ENCODE measurements at places on chromosomes 6 and 20.
A peak's percentile ranks its signal among the peaks of the same experiment; 100 is the strongest.

DNA sequence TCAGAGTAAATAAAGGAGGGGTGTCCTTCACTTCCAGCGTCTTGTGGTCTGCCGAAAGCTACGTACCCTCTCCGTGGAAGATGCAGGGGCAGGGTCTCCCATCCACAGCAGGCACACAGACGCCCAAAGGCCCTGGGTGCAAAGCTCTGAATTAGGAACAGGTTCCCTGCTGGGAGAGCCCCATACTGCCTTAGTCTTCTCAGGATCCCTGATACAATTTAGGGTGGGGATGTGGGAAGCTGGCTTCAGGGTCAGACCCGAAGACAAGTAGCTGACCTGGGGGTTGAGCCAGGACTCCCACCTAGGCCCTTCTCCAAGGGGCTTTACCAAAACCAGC is 74.1 kb downstream of the TTLL2 start:
- no peak for DNase-seq

- no peak for DNase-seq
These were observed 624.1 kb downstream of the CD109 start for GRCh38 chr6:74320074-74320473.

DNA sequence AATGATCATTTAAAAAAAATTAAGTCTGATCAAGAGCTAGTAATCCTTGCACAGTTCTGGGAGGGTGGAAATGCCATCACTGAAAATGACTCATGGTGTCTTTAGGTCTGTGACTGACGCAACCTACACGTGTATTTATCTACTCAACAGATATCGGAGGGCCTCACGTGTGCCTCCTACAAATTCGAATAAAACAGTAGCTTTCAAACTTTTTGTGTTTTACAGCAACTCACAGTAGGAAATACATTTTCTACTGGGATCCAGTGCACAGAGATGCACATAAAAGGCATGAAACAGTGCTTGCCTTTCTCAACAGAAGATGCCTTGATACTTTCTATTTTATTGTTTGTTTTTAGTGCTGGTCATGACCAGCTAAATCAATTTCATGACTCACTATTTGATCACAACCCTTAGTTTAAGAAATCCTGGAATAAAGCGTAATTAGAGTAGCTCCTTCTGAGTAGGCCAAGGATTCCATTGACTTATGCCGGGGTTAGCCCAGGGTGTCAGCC is 210.0 kb upstream of the SNX9 start:
- no peak for DNase-seq

GRCh38 chr20:50580016-50580747 is 70.0 kb downstream of the PTPN1 start:
- peak; percentile 57 for DNase-seq

DNA sequence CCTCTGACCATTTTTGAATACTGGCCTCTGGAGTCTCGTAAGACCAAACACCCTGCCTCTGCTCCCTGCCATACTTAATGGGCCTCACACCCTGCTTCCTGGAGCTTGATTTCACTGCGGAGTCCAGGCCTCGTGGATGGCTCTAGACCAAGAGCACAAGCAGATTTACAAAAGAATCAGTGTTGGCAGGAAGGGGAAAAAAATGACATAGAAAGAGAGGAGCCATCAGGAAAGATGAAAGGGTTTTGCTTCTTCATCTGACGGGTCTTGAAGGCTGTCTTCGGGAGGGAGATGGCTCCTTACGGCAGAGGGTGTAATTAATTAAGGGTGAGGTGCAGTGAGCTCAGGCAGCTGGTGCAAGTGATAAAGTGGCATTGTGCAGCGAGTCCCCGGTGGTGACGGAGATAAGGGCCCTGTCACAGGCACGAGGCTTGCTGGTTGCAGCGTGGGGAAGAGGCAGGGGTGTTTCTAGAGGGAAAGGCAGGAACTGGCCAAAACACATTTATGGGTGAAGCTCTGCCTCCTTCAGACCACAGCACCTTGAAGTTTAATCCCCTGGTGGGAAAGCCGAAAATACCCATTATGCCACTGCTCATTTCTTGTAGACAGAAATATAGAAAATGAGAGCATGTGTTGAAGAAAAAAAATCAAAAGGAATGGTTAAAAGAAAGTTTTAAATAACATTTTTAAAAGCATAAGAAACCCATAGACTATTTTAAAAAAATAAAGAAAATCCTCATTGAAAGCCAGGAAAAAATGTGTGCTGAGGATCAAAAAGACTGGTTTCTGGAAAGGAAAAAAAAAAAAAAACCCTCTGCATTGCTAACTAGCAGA is 128.6 kb upstream of the LRFN2 start:
- DNase-seq: no peak

- DNase-seq: peak; percentile 94
These were observed 43.7 kb upstream of the MAP7 start for GRCh38 chr6:136593748-136594490.

GRCh38 chr6:167495506-167496401 is 170.9 kb downstream of the TTLL2 start:
- no peak for DNase-seq

DNA sequence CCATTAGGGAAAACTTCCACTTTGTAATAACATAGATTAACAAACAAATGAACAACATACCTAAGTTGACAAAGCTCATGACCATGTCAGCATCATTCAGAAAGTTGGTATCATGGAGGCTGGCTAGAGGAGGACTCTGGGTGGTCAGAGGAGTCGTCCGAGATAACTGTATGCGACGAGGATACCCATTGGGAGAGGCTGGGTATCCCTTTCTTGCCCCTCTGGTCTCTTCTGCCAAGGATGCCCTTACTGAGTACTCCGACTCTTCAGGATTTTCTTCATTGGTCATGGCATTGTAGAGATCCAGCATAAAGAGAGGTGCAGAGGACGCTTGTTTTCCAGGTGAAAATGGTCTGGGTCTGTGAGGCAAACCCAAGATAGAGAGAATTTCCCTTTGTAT is 1.1 kb downstream of the BMP5 start:
- no peak for DNase-seq

GRCh38 chr20:38196076-38196475 is 31.0 kb upstream of the TGM2 start:
- DNase-seq: no peak

- no peak for DNase-seq
These were observed 15.3 kb downstream of the TJAP1 start for GRCh38 chr6:43492673-43493072.

GRCh38 chr6:138567052-138567451 is 67.8 kb upstream of the NHSL1 start:
- DNase-seq: no peak

- DNase-seq: peak; percentile 52
These were observed 29.1 kb downstream of the TXLNB start for GRCh38 chr6:139262519-139263300.

DNA sequence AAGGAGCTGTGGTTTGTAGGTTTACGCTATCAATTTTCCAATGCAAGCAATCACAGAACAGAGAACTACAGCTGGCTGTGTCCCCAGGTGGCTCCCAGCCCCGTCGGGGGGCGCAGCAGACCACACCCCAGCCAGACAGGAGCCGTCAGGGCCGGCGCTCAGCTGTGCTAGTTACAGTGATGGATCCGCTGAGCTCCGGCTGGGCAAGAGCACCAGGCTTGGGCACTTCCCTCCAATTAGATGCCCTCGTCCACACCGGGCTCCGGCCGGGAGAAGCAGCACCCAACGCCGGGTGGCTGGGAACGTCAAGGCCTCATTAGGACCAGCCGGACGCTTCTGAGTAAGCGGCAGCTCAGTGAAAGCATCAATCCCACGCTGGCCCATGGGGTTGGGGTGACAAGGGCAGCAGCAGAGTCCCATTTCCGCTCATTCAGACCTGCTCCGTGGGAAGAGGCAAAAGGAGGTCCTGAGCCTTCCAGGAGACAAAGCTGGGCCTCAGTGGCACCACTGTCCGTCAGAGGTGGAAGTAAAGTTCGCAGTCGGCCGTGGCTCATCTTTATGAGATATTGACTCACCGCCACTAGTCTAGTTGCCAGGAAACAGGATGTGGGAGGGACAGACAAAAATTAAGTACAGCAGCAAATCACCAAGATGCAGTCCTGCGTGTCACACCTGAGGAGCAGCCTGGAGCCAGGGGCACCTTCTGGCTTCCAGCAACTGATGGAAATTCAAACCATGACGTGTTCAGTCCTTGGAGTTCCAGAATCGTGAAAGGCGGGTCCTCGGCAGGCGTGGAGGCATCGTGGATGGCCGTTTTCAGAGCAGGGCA is 164.1 kb downstream of the TAF4 start:
- DNase-seq: no peak

GRCh38 chr20:4282550-4282949 is 267.2 kb upstream of the RNF24 start:
- DNase-seq: no peak

GRCh38 chr6:14464716-14465115 is 347.1 kb downstream of the CD83 start:
- DNase-seq: no peak

- DNase-seq: no peak
These were observed 150.9 kb upstream of the STMND1 start for GRCh38 chr6:16950825-16951495.

All from GM12865 (cell line).